ENCODE measurements at places on chromosomes 13 and 19.

- no peaks in the 10 kb centered on the region for H3K36me3 ChIP-seq
- no peak overlapping the region for H3K27ac ChIP-seq
- no peaks in the 10 kb centered on the region for H3K4me1 ChIP-seq
- no peak for DNase-seq
- no peaks in the 10 kb centered on the region for H3K27me3 ChIP-seq
- H3K4me3 ChIP-seq = no peak overlapping the region
Observed at GRCh38 chr13:54750521-54750920, 1721.9 kb downstream of the OLFM4 start.

DNA sequence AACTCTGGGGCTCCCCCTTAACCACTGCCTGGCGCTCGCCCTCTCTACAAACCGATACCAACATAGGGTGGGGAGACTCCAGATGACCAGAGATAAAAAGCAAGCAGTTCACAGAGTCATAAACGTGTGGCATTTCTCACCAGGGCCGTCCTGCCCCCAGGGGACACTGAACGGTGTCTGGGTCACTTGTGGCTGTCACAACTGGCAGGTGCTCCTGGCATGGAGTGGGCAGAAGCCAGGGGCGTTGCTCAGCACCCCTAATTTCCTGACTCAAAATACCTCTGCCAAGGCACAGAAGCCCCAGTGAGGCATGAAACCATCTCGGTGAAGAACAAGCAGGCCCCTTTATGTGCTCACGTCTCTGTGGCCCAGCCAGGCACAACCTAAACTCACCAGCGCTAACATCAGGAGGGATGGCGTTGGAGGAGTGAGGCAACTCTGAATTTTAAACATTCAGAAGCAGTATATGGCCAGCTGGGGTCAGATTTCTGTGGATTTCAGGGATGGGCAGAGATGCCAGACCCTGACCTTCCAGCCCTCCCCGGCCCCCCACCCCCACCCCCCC lies 1.8 kb downstream of the PIP5K1C start:
- H3K27me3 ChIP-seq = no peaks in the 10 kb centered on the region
- peak overlapping the region; percentile 46 for H3K27ac ChIP-seq
- peaks cover 19% of the 10 kb centered on the region for H3K4me1 ChIP-seq

GRCh38 chr13:50732712-50733111 lies 110.8 kb downstream of the DLEU7 start:
- peaks cover 6% of the 10 kb centered on the region for H3K4me1 ChIP-seq
- no peak for DNase-seq
- H3K27me3 ChIP-seq = peaks cover 15% of the 10 kb centered on the region
- H3K27ac ChIP-seq = no peak overlapping the region

DNA sequence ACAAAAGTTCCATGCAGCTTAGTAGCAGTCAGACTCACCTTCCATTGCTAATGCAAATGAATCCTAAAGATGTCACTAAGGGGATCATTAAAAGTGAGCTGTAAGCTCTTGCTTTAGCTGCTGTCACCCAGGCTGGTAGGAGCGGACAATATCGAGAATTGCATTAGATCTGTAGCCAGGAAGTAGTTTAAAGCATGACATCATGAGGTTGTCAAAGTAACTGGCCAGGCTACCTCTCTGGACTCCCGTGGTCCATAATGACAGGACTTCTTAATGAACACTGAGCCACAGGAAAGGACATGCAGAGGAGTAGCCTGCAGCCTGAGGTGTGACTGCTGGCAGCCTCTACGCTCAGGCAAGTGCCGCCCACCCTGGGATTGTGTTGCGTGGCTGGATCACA lies 522.3 kb upstream of the NBEA start:
- DNase-seq = no peak
- H3K4me1 ChIP-seq = no peaks in the 10 kb centered on the region
- H3K36me3 ChIP-seq = no peaks in the 10 kb centered on the region
- H3K27ac ChIP-seq = no peak overlapping the region

DNA sequence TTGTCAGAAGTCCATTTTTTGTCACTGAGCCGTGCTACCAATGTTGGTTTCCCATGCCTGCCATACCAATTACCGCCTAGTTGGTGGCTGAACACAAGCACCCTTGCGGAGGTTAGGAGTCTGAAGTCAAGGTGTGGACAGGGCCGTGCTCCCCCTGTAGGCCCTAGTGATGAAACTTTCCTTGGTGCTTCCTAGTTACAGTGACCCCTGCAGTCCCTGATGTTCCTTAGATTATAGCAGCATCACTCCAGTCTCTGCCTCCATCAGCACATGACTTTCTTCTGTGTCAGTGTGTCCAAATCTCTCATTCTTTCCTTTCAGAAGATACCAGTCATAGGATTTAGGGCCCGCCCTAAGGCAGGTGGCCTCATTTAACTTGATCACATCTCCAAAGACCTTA lies 99.0 kb downstream of the MYO16 start:
- no peaks in the 10 kb centered on the region for H3K27me3 ChIP-seq
- DNase-seq = no peak
- no peak overlapping the region for H3K27ac ChIP-seq
- H3K4me3 ChIP-seq = no peak overlapping the region

DNA sequence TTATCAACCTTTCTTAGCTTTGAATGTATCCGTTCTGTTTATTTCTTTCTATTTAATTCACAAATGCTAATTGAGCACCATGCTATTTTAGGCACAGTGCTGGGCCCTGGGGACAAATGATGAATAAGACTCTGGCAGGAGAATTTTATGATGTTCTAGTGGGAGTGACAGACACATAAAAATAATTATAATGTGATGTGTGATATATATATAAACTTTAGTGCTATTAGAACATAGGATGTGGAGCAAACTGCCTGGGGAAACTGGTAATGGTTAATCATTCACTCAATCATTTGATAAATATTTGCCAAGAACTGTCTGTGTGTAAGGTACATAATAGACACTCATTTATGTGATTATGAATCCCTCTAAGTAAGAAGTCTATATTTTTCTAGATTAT lies 50.7 kb upstream of the FRY start:
- H3K27me3 ChIP-seq = peaks cover 7% of the 10 kb centered on the region
- no peak for DNase-seq
- no peak overlapping the region for H3K27ac ChIP-seq
- H3K4me3 ChIP-seq = no peak overlapping the region
- no peaks in the 10 kb centered on the region for H3K36me3 ChIP-seq

- H3K4me1 ChIP-seq = peaks cover 32% of the 10 kb centered on the region
- no peak overlapping the region for H3K27ac ChIP-seq
- H3K36me3 ChIP-seq = peaks cover 83% of the 10 kb centered on the region
- H3K4me3 ChIP-seq = no peak overlapping the region
- no peaks in the 10 kb centered on the region for H3K27me3 ChIP-seq
- no peak for DNase-seq
Observed at GRCh38 chr13:99522298-99522697, 21.0 kb downstream of the TM9SF2 start.

GRCh38 chr13:35472323-35472881 lies 4.1 kb downstream of the MAB21L1 start:
- no peaks in the 10 kb centered on the region for H3K36me3 ChIP-seq
- no peak overlapping the region for H3K27ac ChIP-seq
- H3K27me3 ChIP-seq = peaks cover 52% of the 10 kb centered on the region
- no peak for DNase-seq
- H3K4me1 ChIP-seq = no peaks in the 10 kb centered on the region

DNA sequence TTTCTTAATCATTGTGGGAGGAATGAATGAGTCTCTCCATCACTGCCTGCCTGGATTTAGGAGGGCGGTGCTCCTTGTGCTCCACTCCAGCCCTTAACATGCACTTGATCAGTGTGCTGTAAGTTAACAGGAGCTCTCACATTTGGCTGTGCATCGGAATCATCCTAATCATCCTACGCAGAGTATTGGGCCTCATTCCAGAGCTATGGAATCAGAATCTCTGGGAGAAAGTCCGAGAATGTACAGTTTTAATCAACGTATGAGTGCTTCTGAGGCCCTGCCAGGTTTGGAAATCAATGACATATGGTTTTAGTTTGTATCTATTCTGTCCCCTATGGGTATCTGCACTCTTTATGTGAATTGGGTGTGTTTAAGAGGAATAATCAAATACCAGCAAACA lies 34.9 kb upstream of the DCLK1 start:
- H3K36me3 ChIP-seq = no peaks in the 10 kb centered on the region
- no peak overlapping the region for H3K27ac ChIP-seq
- no peak overlapping the region for H3K4me3 ChIP-seq

DNA sequence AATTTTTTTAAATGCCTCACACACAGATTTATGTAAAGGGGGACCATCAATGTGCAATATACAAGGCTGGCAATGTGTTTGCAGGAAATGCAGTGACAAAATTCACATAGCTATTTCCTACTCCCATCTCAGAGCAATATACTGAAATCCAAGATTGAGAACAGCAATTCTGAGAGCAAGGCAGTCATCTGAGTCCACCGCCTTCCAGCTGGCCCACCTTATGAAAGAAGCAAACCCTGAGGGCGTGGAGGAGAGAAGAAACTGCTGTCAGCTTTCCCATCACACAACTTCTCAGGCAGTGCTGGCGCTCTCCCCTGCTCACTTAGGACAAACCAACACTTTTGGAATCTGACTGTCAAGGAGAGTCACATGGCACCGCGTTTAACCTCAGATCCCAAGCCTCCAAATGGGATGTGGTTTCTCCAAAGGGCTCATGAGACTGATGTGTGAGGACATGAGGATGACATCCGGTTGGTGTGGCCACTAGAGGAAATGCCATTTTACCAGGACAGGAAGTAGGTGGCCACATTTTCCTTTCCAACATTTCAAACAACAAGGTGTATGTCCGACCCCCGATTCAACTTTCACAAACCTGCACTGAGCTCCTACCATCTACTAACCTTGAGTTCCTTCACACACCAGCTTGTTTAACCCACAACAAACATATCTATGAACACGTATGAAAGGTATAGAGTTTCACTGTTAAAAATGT lies 3.7 kb upstream of the DOCK9 start:
- H3K4me3 ChIP-seq = peak overlapping the region; percentile 1
- H3K4me1 ChIP-seq = peaks cover 64% of the 10 kb centered on the region
- DNase-seq = no peak
- H3K27me3 ChIP-seq = no peaks in the 10 kb centered on the region
- H3K27ac ChIP-seq = peak overlapping the region; percentile 42

DNA sequence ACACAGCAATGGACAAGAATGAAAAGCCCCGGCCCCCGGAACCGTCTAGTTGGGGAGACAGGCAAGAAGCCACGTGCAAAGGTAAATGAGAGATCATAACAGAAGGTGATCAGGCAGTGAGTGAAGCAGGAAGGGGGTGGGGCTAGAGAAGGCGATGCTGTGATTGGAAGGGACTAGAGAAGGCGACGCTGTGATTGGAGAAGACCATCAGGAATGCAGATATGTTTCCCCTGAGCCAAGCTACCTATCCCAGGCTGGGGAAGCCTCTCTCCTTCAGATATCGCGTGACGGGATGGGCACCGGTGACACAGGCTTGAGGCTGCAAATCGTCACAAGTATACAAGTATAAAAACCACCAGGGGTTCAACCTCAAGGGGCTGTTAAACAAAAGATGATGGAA lies 21.8 kb downstream of the DCAF15 start:
- DNase-seq = no peak
- no peak overlapping the region for H3K4me3 ChIP-seq
- peak overlapping the region; percentile 80 for H3K27ac ChIP-seq
- peaks cover 26% of the 10 kb centered on the region for H3K36me3 ChIP-seq
- H3K27me3 ChIP-seq = no peaks in the 10 kb centered on the region
- peaks cover 11% of the 10 kb centered on the region for H3K4me1 ChIP-seq

DNA sequence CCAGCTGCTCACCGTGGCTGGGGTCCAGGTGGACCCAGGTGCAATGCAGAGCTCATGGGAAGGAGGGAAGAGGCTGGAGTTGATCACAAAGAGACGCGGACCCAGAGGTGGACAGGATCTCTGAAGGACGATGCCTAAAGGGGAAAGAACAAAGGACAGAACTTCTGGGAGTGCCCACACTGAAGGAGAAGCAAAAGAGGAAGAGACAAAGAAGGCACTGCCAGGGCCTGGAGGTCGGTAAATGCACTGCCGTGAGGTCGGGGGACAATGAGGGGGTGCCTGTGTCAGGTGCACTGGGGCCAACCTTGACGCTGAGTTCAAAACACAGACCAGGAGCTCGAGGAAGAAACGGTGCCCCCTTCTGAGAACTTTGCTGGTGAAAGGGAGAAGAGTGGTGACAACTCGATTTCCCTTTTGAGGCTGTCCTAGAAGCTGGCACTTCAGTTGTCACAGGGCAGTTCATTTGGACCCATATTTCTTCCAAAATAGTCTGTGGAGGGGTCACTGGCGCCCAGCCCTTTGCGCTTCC lies 55.6 kb downstream of the GJA3 start:
- H3K4me3 ChIP-seq = no peak overlapping the region
- DNase-seq = no peak
- H3K27ac ChIP-seq = no peak overlapping the region
- H3K4me1 ChIP-seq = peaks cover 2% of the 10 kb centered on the region

- no peak overlapping the region for H3K4me3 ChIP-seq
- peaks cover 14% of the 10 kb centered on the region for H3K27me3 ChIP-seq
- H3K27ac ChIP-seq = no peak overlapping the region
Observed at GRCh38 chr13:45752510-45752909, 50.4 kb downstream of the CBY2 start.

GRCh38 chr19:10878253-10878652 lies 6.9 kb downstream of the CARM1 start:
- peaks cover 19% of the 10 kb centered on the region for H3K4me1 ChIP-seq
- H3K4me3 ChIP-seq = no peak overlapping the region
- H3K27ac ChIP-seq = peak overlapping the region; percentile 41
- no peaks in the 10 kb centered on the region for H3K27me3 ChIP-seq
- DNase-seq = no peak

DNA sequence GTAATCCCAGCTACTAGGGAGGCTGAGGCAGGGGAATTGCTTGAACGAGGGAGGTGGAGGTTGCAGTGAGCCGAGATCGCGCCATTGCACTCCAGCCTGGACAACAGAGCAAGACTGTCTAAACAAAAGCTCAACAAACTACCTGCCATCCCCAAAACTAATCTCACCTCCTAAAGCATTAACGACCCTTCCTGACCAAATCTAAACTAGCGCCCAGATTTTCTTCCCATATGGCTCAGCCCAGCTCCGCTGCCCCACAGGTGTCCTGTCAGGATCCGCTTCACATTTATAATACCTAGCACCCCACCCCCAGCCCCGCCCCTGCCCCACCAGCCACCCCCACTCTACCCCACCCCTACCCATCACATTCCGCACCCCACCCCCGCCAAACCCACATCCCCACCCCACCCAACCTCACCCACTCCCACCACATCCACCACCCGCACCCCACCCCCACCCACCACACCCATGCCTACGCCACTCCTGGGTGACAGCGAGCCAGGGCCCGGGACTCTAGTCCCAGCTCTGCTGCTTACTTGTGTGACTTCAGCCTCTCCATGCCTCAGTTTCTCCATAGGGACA lies 599 bp downstream of the C19orf12 start:
- peak overlapping the region; percentile 78 for H3K4me3 ChIP-seq
- no peak for DNase-seq
- peaks cover 19% of the 10 kb centered on the region for H3K36me3 ChIP-seq
- peaks cover 50% of the 10 kb centered on the region for H3K4me1 ChIP-seq
- H3K27me3 ChIP-seq = no peaks in the 10 kb centered on the region
- H3K27ac ChIP-seq = peak overlapping the region; percentile 96

DNA sequence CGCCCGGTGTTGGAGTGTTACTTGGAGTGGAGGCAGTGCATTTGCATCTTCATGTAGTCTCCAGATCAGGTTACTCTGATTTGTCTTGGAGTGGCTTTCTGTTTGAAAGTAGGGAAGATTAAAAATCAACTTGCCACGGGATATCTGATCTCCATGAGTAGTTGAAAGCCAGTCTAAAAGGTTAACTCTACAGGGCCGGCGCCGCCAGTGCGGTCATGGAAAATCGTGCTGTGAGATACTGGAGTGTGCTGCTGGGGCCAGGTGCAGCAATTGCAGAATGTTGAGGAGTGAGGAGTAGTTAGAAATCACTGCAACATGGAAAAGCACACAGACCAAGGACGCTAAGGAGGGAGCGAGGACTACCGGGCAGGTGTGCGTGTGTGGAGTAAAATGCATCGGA lies 175.0 kb downstream of the STK24 start:
- H3K4me1 ChIP-seq = no peaks in the 10 kb centered on the region
- H3K36me3 ChIP-seq = no peaks in the 10 kb centered on the region
- no peak overlapping the region for H3K27ac ChIP-seq
- peaks cover 41% of the 10 kb centered on the region for H3K27me3 ChIP-seq
- H3K4me3 ChIP-seq = no peak overlapping the region
